BJ (cell line): ENCODE measurements at places on chromosomes 2 and 18.

DNA sequence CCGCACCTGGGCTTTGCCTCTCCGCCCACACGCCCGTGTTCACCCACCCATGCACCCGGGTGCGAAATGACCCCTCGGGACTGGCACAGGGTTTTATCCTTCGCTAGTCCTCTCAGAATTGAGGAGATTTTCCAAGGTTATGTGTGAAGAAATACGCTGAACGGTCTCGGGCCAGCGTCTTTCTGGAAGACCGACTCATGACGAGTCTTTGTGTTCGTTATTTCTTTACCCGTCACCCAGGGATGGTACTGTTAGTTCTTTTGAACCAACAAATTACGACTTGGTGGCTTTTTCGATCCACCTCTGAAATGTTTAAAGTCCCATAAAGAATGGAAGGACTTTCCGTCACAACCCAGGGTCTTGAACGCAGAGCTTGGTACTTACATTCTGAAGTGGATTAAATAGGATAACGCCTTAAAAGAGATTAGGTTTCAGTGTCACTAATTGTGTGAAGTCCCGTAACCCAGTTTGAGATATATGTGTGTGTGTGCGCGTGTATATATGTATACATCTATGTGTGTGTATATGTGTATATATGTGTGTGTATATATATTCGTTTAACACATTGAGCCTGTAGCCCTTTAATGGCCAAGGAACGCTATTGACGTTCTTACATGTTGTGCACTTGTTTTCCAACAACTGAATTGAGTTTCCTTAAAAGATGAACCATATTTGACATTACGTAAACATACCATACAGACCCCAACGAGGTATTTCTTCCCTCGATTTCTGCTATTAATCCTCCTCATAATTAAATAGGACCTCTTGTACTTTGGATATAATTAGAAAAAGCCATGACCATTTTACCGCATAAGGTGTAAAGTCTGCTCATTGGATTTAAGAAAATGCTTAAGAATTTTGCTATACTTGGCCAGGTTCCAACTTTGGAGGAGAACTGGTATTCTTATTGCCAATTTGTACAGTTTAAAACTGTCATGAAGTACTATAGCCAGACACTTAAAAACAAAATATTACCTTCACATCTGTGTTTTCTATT is 889 bp downstream of the ZC3H15 start:
- DNase-seq = no peak

- no peak for DNase-seq
These were observed 164.0 kb upstream of the SESTD1 start for GRCh38 chr2:179428649-179429048.

DNA sequence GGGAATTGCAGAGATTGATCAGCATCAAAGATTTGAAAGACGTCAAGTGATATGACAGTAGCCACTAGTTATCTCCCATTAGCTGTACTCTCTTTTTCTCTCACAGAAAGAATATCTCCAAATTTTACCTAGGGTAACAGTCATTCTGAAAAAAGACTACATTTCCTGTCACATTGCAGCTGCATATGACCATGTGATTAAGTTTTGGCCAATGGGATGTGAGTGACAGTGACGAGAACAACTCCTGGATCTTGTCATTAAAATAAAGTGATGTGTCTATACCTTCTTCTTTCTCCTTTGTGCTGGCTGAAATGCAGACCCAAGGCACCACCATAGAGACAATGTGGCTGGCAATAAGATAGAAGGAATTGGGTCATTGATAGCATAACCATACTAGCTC is 10.5 kb upstream of the NEUROD1 start:
- DNase-seq = no peak

GRCh38 chr2:151669585-151670081 is 64.6 kb downstream of the NEB start:
- DNase-seq = no peak

DNA sequence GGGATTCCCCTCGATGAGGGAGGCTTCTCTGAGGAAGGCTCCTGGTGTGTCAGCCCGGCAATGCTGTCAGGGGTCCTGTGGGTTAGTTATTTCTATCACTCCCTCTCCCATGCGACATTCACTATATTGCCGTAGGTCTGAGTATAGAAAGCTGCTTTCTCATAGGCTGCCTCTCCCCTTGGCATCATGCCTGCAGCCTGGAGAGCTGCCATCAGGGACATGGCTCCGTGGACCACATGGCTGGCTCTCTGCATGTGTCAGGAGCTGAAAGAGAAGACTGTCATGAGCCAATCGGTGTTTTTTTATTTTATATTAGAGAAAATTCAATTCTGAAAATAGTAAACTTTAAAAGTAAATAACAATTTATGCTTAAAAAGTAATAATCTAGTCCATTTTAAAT is 198.0 kb downstream of the CDH20 start:
- DNase-seq = no peak

DNA sequence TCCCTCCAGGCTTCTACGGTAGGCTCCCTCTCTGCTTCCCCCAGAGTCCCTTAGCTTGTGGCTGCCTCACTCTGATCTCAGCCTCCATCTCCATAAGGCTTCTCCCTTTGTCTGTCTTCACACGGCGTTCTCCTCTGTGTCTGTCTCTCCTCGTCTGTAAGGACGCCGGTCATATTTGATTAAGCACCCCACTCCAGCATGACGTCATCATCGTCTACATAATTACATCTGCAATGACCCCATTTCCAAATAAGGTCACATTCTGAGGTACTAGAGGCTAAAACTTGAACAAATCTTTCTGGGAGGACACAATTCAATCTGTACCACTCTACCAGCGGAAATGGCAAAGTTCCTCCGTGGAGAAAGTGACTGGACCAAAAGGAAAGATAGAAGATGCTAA is 8.3 kb upstream of the COL6A3 start:
- no peak for DNase-seq

- DNase-seq = peak; percentile 43
These were observed at the start of gene CSRNP3 for GRCh38 chr2:165469417-165469816. CSRNP3 (plus strand) TSS chr2:165469698; CDS start chr2:165595066, 125,368 bp downstream.

GRCh38 chr2:20565623-20566236 is 85.2 kb downstream of the HS1BP3 start:
- no peak for DNase-seq

DNA sequence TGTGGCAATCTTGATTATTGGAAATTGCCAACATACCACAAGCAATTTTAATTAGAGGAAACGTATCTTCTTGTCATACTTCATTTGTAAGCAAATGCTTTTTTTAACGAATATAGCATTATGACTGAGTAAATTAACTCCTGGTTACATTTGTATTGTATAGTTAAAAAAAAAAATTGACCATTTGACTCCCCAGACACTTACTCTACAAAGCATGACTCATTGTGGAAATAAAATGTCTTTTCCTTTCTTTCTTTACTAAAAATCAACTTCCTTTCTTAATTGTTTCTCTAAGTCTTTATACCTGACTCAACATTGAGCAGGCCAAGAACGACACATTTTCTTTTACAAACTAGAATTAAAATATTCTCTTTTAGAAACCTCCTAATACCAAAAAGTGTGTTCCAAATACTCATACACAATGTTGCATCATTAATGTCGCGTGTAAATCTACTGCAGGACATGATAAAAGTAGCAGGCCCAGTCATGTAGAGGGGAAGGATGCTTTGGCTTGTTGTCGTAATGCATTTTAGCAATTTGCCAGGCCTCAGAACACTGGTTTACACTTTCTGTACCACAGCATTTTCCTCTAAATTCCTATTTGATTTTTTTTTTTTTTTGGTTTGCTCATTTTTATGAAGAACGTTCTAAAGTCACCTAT is 349.6 kb upstream of the KCNH7 start:
- DNase-seq = no peak

- DNase-seq = no peak
These were observed 94.1 kb downstream of the BIN1 start for GRCh38 chr2:127012868-127013267.

DNA sequence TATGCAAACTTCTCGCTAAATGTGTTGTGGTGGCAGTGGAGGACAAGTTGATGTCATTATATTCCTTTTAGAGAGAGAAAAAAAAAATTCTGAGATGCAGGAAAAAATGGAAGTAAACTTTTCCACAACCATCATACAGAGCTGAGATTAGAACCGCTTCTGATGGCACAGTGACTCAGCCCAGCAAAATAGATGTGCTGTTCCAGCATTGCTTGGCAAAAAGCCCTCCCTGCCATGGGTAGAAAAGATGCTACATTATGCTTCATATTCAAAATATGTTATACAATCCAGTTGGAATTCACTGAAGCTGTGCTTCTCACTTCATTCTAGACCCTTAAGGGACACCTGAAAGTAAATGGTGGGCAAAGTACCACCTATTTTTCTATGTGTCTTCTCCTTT is 1047.6 kb upstream of the FANCL start:
- no peak for DNase-seq

GRCh38 chr2:105925390-105925789 is 180.7 kb downstream of the NCK2 start:
- DNase-seq = no peak
